ENCODE measurements at places on chromosomes 3 and 15.
A peak's percentile ranks its signal among the peaks of the same experiment; 100 is the strongest.

- DNase-seq, result no peak
Observed at GRCh38 chr3:114420072-114420471, 126.2 kb downstream of the TIGIT start.

- DNase-seq, result peak; percentile 59
Observed at GRCh38 chr3:138686771-138687221, 78.2 kb downstream of the FAIM start.

DNA sequence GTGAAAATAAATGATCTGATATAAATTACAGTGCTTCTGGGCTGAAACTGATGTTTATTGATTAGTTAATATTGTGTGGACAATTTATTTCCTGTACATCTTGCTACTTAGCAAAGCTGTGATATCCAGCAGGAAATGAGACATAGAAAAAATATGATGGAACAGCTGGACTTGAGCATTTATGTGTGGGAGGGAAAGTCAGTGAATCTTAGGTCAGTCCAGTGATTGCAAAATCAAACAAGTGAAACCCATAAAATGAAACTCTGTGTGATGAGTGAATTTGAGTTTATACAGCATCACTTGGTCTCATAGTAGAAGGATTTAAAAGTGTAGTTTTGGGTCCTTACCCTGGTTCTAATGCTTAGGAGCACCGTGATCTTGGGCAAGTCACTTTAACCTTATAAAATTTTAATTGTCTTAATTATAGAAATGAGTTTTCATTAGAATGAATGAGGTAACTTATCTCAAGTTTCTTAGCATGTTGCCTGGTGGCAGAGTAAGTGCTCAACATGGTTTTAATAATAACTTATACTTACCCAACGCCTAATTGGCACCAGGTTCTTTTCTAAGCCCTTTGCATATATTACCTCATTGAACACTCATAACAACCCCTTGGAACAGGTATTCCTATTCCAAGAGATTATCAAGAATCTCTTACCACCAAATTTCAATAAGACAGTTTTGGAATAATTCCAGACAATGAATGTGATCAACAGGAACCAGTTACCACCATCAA lies 194.6 kb downstream of the ADAMTSL3 start:
- no peak for DNase-seq

GRCh38 chr15:51803965-51804364 lies 25.5 kb upstream of the TMOD3 start:
- DNase-seq, result no peak

DNA sequence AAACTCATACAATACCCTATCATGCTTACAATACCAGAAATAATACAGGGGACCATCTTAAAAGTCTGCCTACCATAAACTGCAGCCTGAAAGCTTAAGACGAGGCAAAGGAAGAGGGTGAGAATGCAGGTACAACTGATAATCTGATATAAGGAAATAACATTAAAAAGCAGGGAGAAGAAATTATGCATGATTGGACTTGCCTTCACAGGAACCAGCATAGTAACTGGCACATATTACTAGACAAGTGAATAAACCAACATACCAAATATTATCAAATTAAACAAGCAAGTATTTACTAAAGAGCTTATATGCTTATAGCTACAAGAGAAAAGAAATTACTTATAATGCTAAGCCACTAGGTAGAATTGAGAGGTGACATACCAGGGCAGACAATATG lies 18.7 kb downstream of the ANKRD28 start:
- no peak for DNase-seq

DNA sequence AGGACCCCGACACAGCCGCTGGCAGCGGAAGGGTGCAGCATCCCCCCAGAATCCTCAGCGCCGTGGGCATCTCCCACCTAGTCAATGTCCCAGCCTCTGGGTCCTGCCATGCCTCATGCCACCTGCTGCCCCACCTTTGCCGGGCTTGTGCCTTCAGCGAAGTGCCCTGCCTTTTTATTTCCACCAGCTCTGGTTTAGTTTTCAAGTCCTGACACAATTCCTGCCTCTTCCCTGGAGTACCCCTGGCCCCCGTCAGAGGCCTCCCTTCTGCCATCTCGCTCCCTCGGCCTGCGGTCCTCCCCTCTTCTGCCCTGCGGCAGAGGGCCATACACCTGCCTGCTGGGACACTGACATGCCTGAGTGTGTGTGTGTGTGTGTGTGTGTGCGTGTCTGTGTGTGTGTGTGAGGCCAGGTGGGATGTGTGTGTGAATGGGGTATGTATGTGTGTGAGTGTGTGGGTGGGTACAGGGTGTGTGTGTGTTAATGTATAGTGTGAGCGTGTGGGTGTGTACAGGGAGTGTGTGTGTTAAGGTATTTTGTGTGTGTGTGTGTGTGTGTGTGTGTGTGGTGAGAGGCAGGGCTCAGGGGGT lies 129.9 kb downstream of the SMAD6 start:
- DNase-seq, result no peak

DNA sequence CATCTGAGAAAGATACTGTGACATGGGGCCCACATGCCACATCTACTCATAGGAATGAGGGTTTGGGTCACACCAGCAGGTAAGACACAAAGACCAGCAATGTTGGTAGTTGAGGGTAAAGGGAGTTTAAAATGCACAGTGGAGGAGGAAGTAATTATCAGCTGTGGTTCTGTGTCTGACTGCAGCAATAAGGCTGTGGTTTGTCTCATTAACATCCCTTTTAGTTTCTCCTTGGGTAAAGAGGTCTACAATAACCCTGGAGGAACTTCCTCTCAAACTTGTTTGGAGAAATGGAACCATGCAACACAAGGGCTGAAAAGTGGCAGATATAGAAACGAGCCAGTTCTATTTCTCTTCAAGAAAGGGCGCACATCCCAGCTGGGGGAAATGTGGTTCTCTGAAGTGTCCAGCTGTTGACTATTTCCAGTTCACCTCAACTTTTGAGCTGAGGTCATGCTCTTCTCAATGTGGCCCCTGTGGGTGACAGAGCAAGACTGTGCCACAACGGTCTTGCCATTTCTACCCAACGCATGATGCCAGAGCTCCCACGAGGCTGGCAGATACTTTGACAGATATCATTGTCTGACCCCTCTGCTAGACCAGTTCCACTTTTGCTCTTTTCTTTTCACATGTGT lies 234.3 kb downstream of the SQOR start:
- DNase-seq, result no peak

- DNase-seq, result no peak
Observed at GRCh38 chr3:126397610-126398422, 3.1 kb downstream of the CFAP100 start.

DNA sequence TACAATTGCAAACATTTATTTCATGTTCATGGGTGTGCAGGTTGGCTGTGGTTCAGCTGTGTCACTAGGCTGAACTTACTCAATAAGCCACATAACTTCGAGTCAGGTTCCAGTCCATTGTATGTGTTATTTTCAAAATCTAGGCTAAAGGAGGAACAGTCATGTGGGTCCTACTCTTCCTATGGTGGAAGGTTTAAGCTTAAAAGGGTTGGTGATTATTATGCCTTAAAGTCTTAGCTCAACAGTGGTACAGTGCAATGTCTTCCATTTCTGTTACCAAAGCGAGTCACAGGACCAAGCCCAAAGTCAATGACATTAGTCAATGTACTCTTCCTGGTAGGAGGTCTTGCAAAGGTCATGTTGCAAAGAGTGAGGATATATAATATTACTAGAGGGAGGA lies 78.2 kb downstream of the ATG7 start:
- no peak for DNase-seq

DNA sequence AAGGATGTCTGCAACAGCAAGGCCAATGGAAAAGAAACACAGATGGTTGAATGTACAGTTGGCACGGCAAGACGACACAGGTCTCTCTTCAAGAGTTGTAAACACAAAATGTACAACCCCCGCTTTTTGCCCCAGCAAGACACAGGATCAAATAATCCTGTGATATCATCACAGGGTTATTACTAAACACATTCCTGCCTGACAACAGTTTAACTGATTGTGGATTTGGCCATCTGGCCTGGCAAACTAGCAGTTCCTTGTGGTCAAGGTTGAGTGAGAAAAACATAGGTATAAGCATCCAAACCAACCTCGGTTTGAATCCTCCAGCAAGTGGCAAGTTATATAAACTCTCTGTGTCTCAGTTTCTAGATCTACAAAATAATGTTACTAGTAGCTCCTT lies 23.4 kb downstream of the PARP16 start:
- DNase-seq, result no peak

GRCh38 chr15:77352887-77353286 lies 67.0 kb downstream of the PEAK1 start:
- DNase-seq, result no peak

DNA sequence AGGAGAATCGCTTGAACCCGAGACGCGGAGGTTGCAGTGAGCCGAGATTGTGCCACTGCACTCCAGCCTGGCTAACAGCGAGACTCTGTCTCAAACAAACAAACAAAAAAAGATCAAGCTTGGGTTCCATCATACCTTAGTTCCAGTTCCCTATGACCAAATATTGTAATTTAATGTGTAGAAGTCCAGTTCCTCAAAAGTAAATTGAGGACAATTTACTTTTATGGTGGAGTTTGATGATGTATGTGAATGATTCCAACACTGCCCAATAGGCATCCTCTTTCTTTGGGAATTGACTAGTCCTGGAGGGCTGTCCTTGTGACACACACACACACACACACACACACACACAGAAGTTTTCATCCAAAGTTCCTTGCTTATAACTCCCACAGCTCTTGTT lies 2.8 kb upstream of the PKM start:
- no peak for DNase-seq

DNA sequence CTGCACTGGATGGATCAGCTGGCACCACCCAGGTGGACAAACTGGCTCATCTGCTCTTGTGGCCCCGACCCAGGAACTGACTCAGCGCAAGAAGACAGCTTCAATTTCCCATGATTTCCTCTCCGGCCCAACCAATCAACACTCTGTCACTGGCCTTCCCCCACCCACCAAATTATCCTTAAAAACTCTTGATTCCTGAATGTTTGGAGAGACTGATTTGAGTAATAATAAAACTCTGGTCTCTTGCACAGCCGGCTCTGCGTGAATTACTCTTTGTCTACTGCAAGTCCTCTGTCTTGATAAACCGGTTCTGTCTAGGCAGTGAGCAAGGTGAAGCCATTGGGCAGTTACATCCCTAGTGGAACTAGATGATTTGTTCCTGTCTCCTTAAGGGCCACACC lies 16.1 kb downstream of the BDH1 start:
- no peak for DNase-seq

- no peak for DNase-seq
Observed at GRCh38 chr3:148763156-148763680, 64.4 kb upstream of the CPB1 start.

- no peak for DNase-seq
Observed at GRCh38 chr15:77001351-77001750, 6.4 kb downstream of the PSTPIP1 start.

- no peak for DNase-seq
Observed at GRCh38 chr3:38739396-38739689, 76.7 kb downstream of the SCN10A start.

DNA sequence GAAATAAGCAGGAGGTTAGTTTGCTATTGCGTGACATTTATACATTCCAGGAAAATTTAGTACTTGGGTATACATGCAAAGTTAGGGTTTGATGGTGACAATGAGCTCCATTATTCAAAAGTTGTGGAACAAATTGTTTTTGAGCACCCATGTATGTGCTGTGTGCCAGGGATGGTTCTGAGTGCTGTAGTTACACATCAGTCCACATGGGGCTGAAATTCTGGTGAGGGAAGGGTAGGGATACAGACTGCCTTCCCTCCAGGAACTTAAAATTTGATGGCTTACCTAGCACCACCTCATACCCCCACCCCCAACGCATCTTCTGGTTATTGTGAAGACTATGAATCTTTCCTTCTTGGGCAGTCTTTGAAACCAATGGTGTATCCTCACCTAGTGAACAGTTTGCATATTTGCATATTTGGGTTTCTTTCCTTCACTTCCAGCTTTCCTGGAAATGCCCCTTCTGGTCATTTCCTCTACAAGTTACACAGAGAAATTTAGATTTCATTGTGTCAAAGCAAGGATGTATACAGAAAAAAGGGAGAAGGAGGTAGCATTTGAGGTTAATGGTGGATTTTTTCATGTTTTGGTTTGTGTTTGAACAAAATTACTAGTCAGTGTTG lies 222.0 kb upstream of the IL12A start:
- DNase-seq, result no peak

- DNase-seq, result no peak
Observed at GRCh38 chr15:72420576-72420975, 22.5 kb downstream of the TMEM202 start.

DNA sequence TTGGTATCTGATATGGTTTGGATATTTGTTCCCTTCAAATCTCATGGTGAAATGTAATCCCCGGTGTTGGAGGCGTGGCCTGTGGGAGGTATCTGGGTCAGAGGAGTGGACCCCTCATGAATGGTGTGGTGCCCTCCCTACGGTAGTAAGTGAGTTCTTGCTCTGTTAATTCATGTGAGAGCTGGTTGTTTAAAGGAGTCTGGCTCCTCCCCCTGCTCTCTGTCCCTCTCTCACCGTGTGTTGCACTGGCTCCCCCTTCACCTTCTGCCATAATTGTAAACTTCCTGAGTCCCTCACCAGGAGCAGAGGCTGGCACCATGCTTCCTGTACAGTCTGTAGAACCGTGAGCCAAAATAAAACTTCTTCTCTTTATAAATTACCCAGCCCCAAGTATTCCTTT lies 246.9 kb upstream of the AGTR1 start:
- no peak for DNase-seq

DNA sequence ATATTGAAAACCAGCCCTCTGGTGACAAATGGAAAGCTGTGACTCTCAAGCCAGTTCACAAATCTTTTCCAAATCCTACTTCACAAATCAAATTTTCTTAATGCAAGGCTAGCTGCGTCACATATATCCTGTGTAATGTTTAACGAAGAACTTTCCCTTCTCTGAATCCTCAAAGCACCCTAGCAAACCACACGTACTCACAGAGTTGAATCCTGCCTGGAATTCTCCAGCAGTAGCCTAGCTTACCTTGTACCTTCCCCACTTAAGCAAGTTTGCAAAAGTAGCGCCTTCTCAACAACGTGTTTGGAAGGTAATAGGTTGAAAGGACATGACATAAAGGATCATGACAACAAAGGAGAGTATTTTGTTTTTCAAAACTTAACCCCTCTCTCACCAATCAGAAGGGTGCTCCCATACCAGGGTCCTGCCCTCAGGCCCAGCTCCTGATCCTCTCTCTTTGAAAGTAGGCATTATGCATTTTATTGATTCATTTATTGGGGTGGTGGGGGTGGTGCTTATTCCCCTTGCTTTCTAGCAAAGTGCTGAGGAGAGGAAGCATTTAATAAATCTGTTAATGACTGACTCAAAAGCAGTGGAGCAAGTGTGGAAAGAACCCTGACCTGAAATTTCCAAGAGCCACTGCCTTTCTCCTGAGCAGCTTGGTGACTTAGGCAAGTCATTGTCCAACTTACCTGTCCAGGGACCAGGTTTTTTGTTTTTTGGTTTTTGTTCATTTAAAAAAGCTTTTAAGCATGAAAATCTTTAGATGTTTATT lies 531.6 kb downstream of the MECOM start:
- no peak for DNase-seq

- no peak for DNase-seq
Observed at GRCh38 chr3:44280631-44281030, 38.9 kb downstream of the TOPAZ1 start.

- no peak for DNase-seq
Observed at GRCh38 chr3:98039322-98040024, 4.4 kb upstream of the GABRR3 start.

GRCh38 chr15:80426316-80426715 lies 22.1 kb downstream of the ARNT2 start:
- no peak for DNase-seq

Data from T-helper 2 cell (primary cell).